Coronary artery (tissue), 2 donors: ENCODE measurements at places on chromosomes 7 and 10.

DNA sequence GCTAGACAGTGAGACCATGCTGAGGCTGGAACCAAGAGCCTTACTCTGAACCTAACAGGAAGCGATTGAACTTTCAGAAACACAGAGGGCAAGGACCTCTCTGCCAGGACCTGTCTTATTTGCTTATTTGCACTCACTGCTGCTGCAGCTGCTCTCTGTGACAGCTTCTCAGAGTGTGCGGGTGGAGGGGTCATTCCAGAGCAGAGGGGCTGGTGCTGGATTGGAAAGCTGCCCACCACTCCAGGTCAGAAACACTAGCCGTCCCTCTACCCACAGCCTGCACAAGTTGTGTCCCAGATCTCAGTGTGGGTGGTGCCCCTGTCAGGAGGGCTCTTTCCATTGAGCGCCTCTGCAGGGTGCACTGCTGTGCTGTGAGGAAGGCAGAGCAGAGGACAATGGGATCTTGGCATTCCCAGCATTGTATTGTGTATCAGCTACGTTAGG, 126.2 kb downstream of the CCNY start:
- DNase-seq = no peak

- no peak for DNase-seq
Observed at GRCh38 chr10:36542493-36542892, 582.9 kb upstream of the ANKRD30A start.

- DNase-seq = no peak
Observed at GRCh38 chr7:43692582-43693373, 36.5 kb downstream of the COA1 start.

DNA sequence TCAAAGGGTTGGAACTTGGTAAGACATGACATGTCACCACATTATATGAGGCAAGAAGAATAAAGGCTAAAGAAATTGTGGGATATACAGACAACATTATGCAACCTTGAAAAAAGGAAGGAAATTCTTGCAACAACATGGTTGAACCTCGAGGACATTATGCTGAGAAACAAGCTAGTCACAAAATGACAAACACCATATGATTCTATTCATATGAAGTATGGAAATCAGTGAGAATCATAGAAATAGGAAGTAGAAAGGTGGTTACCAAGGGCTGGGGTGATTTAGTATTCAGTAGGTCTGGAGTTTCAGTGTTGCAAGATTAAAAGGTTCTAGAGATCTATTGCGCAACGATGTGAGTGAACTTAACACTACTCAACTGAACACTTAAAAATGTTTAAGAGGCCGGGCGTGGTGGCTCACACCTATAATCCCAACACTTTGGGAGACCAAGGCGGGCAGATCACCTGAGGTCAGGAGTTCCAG, 126.9 kb upstream of the TBX20 start:
- no peak for DNase-seq

DNA sequence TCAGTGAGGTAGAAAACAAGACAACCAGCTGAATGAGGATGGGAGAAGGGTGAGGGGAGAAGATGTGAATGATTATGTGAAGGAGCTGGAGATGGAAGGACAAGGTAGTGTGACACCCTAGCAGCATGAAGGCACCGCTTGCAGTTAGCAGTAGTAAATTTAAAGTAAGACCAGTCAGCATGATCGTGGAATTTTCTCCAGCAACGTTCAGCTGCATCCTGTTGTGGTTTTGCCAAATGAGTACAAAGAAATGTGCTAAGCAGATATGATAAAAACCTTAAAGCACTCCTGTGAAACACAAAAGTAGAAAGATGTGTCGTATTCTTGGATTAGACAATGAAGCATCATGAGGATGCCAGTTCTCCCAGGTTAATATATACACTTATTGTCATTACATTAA, 34.1 kb upstream of the IFRD1 start:
- no peak for DNase-seq

- DNase-seq = no peak
Observed at GRCh38 chr7:15555381-15555859, 6.4 kb downstream of the AGMO start.

GRCh38 chr10:72648301-72648700, 22.4 kb upstream of the MICU1 start:
- no peak for DNase-seq
